ENCODE measurements at places on chromosomes 12 and 14.

GRCh38 chr12:6817098-6817497 is 4.5 kb upstream of the GPR162 start:
- no peak for DNase-seq

GRCh38 chr14:72173038-72173720 is 240.9 kb downstream of the RGS6 start:
- no peak for DNase-seq

DNA sequence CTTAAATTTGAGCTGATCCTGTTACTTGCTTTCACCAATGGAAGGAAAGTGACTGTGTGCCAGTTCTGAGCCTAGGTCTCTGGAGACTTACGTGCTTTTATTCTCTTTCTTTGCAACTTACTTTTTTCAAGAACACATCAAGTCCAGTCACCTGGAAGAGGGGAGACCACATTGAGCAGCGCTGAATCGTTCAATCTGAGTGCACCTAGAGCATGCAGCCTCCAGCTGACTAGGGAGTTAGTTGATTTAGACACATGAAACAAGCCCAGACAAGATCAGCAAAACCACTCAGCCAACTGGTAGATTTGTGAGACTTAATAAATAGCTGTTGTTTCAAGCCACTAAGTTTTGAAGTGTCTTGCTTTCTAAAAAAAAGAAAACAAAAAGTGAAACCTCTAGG is 1014.8 kb upstream of the FBXO33 start:
- peak; percentile 42 for DNase-seq

GRCh38 chr12:64800640-64801039 is 23.8 kb upstream of the TBC1D30 start:
- no peak for DNase-seq

DNA sequence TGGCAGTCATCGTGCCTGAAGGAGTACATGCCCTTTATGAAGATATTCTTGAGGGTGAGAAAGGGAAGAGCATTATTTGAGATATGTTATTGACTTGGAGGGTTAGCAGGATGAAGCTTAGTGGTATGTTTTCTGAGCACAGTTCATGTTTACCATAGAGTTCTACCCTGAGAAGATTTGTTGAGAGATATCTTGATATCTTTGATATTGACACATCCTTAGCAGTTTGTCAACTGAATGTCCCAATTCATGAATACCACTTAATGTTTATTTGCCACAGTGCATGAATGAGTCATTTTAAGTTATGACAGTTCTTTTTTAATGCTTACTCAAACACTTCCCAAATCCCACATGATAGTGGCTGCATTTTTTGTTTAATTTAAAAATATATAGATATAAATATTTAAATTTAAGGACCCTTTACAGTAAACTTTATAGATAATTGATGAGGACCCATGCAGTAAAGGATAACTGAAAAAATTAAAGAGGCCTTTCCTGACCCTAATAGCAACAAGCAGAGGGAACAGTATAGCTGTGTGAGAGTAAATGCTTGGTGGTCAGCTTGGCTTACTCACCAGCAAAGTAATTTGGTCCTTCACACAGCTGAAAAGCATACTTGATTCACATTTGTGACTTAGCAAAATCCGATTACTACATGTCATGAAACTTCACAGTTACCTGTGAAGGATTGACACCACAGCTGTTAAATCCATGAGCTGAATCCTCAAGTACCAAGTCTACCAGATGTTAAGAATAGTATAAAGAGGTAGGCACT is 25.8 kb downstream of the SLC39A9 start:
- DNase-seq: no peak

DNA sequence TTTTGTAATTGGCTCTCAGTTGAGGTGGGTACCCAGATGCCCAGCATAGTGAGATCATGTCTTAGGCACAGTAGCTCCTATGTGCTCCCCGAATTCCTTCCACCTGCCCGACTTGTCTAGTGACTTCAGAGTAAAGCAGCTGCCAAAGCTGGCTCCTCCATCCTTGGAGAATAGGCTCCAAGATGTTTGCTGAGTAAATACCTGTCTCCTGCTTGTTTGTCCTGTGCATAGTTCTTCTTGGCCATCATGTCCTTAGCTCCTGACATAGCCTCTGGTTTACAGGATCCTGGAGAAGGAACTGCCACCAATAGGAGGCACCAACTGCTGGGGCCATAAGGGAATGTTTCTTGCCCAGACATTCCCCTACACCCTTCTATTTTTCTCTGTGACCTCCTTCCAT is 52.6 kb upstream of the CISTR start:
- no peak for DNase-seq

- no peak for DNase-seq
Observed at GRCh38 chr14:36773558-36773957, 111.9 kb downstream of the PAX9 start.

- no peak for DNase-seq
Observed at GRCh38 chr12:101616027-101616494, 21.3 kb downstream of the MYBPC1 start.

DNA sequence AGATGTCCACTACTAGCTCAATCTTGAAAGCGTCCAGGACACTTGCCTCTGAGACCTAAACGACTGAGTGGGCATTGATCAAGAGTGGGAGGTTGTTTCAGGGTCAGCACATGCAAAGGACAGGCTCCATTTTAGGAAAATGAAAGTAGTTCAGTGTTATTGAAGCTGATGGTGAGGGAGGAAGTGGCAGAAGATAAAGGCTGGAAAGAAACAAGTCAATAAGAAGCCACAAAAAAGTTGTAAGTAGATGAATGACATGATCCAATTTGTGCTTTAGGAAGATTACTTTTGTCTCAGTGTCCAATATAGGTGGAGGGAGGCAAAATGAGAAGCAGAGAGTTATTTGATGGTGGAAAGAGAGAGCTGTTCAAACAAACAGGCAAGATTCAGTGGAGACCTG is 22.0 kb downstream of the GPR65 start:
- DNase-seq: no peak

DNA sequence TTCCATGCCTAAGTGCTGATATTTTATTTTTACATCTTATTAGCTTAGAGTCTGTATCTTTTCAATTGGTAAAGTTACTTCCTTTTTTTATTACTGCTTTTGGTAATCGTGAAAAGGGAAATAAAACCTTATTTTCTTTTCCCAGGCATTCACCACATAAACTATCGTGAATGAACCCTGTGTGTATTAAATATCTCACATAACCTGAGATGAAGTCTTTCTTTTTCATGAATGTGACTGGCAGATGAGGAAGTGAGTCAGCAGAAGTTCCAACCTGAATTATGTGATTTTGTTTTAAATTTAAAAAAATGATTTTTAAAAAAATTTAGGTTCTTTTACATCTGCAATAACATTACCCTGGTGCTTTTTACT is 26.0 kb downstream of the MYBPC1 start:
- DNase-seq: no peak

DNA sequence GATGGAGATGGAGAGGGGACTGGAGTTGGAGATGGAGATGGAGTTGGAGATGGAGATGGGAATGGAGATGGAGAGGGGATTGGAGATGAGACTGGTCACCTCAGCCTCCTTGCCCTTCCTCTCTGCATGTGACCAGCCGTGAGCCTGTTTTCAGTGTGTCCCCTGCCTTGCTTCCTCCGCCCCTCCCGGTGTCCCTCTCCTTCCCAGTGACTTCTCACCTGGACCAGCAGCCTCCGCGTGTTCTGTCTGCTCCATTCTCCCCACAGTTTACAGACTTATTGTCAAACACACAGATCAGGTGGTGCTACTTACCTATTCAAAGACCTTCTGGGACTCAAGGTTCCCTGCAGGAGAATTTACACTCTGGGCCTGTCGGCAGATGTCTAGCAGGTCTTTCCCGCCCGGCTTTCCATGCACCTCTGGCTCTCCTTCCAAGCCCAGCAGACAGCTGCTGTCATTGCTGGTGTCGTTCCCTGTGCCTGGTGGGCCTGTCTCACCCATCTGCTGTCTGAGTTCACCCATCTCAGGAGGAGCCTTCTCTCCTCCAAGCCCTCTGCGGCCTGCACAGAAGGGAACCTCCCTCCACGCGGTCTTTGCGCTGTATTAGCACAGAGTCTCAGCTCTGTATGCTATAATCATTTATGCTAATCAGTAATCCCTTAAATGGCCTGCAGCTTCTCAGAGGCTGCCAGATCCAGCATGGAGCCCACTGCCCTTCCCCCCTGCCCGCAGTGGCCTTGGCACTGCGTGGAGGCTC is 62.1 kb downstream of the ADGRD1 start:
- DNase-seq: no peak

Data from DMS153 (cell line).